ENCODE measurements at places on chromosomes 13 and 19.

- DNase-seq: no peak
Observed at GRCh38 chr19:38326591-38326990, 6.9 kb downstream of the KCNK6 start.

- no peak for DNase-seq
Observed at GRCh38 chr19:517721-518597, 10.7 kb downstream of the TPGS1 start.

DNA sequence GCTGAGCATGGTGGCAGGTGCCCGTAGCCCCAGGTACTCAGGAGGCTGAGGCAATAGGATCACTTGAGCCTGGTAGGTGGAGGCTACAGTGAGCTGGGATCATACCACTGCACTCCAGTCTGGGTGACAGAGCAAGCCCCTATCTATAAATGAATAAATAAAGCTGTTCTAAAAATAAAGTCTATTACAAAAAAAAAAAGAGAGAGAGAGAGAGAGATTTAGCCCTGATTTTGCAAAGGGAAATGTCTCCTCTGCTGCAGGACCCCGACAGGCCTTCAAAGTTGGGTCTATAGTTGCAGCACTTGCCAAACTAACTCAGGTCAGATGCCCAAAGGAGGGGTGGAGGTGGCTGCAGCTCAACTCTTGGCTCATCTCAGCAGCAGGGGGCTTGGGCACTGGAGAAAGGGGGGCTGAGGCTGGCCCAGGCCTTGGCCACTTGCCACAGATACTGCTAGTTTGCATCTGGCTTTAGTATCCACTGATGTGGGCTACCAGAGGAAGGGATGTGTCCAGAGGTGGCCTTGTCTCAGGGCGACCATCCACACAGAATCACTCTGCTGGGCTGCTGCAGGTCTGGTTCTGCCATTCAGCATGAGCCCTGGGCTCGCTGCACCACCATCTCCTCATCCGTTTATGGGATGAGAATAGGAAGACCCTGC, 30.8 kb upstream of the AKT2 start:
- no peak for DNase-seq

- DNase-seq: no peak
Observed at GRCh38 chr19:45133661-45134060, 27.1 kb downstream of the NKPD1 start.

DNA sequence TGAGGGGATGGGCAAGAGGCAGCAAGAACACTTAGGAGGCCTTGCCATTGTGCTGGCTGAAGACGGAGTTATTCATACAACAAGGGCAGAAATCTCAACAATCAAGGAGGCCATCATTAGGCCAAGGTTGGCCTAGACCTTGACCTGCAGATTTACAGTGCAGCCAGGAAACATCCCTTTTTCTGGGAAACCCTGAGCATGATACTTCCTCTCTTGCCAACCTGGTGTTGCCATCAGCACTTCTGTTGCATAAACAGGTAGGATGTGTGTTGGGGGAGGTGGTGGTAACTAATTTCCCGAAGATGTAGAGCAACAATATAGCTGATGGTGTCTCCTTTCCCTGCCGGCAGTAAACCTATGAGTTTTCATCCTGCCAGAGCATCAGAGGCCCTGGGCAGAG, 8.0 kb downstream of the TMEM272 start:
- no peak for DNase-seq

- no peak for DNase-seq
Observed at GRCh38 chr13:74571811-74572210, 437.6 kb upstream of the KLF12 start.

GRCh38 chr19:42191855-42192254, 25.6 kb downstream of the DEDD2 start:
- DNase-seq: no peak

DNA sequence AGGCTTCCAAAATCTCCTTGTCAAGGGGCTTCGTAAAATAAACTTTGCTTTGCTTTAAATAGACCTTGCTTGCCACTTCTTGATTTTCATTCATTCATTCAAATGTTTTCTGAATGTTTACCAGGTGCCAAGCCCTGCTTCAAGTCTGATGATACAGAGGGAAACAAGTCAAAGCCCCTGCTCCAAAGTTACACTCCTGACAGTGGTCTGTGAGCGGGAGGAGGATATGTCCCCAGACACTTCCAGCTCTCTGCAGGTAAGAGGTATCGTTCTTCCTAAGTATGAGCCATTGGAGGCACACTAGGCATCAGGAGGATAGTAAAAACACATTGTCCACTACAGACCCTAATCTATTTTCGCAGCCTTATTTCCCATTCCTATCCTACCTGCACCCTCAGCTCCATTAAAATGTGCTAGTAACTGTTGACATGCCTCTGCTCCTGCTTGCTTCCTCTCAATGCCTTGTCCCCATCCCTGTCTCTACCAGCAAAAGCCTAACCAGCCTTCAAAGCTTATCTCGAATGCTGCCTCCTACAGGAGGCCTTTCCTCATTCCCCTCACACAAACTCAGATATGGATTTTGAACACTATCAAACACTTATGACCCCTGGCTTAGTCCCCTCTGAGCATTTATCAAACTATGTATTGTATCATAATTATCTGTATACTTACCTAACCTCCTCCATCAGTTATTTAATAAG, 6.2 kb upstream of the WBP4 start:
- no peak for DNase-seq

- no peak for DNase-seq
Observed at GRCh38 chr13:25324100-25324499, 22.7 kb downstream of the NUP58 start.

- no peak for DNase-seq
Observed at GRCh38 chr13:83065108-83065507, 817.2 kb downstream of the SLITRK1 start.

GRCh38 chr13:47216176-47216822, 319.4 kb upstream of the HTR2A start:
- no peak for DNase-seq

GRCh38 chr19:4391306-4391693, 9.0 kb downstream of the SH3GL1 start:
- no peak for DNase-seq

- DNase-seq: no peak
Observed at GRCh38 chr19:49832556-49832955, 14.5 kb downstream of the MED25 start.

- DNase-seq: no peak
Observed at GRCh38 chr13:27140060-27140459, 31.6 kb downstream of the USP12 start.

- DNase-seq: no peak
Observed at GRCh38 chr13:65638572-65639168, 1591.5 kb downstream of the PCDH9 start.

- DNase-seq: no peak
Observed at GRCh38 chr13:23105051-23105450, 75.7 kb upstream of the SGCG start.
